ENCODE measurements at places on chromosomes 3 and 15.

- no peak for DNase-seq
These were observed 109.4 kb upstream of the C15orf61 start for GRCh38 chr15:67411486-67411885.

DNA sequence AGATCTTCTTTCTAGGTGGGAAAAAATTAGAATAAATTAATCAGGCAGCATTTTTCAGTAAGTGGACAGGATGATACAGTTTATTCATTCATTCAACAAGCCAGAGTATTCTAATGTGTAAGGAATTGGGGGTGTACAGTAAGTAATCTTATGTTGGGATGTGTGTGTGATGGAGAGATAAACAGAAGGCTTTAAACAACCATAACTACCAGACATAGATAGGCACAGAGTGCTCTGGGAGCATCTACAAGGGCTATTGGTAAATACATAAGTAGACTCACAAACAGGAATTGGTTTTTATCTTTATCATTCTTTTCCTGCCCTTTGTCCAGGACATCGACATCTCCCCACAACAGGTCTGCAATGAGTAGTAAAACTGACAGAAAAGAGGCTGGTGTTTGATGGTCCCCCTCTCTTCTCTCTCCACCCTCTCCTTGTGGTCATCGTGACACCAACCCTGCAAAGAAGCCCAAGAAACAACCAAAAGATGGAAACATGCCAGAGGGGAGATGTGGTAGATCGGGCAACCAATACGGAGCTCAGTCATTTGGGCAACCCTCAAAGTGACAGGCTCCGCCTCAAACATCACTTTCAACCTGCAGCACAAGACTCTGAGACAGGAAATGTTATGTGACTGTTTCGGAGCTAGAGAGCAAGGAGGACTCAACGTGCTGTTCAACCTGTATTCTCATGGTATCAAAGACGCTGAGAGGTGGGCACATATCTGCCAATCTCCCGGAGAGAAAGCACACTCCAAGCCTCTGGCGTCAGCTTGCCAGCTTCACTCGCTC lies 28.7 kb upstream of the B3GNT5 start:
- DNase-seq = peak; percentile 26

- no peak for DNase-seq
These were observed 144.2 kb downstream of the PDCD6IP start for GRCh38 chr3:33942483-33943150.

GRCh38 chr3:182246870-182247269 lies 535.1 kb downstream of the SOX2 start:
- DNase-seq = no peak

GRCh38 chr3:148943506-148944205 lies 47.7 kb upstream of the GYG1 start:
- DNase-seq = peak; percentile 61

- no peak for DNase-seq
These were observed 99.7 kb downstream of the LRIG1 start for GRCh38 chr3:66401157-66401550.

DNA sequence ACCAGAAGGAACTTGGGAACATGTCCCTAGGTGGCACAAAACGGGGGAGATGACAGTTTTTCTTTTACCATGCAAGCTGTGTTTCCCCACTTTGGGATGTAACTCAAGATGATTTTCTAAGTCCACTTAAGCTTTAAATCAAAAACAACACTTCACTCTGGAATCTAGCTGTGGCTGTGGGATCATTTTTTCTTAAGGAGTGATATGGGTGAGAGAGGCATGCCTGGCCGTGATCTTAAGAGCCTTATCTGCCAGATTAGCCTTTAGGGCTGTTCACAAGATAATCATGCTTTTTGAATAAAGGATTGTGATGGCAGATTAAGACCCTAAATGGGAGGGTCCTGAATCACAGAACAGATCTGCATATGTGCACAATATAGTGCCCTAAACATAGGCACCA lies 384.8 kb upstream of the SEMA6D start:
- DNase-seq = no peak

- no peak for DNase-seq
These were observed 39.0 kb upstream of the AADAC start for GRCh38 chr3:151774910-151775309.

DNA sequence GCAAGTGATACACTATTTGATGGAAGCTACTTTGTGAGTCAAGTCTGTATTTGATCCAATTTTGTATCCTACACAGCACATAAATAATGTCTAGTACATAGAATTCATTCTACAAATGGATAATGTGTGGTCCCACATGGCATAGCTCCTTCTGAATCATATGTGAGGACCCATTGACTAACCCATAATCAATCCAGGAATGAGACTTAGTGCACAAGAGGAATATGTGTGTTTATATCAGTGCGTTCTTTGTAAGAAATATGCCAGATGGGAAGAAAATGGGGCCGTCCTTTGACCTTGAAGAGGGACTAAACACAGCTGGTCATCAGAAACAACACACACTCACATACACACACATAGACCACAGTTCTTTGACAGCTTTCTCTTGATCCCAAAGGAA lies 282.7 kb upstream of the SEMA6D start:
- DNase-seq = no peak

DNA sequence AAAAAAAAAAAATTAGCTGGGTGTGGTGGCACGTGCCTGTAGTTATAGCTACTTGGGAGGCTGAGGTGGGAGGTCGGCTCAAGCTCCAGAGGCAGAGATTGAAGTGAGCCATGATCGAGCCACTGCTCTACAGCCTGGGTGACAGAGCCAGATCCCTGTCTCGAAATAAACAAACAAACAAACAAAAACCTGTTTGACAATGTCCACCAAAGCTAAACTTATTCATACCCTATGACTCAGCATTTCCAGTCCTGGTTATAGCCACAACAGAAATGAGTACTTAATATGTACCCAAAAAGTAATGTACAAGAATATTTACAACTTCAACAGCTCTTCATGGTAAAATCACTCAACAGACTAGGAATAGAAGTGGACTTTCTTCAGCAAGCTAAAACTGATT lies 31.1 kb downstream of the SERP1 start:
- no peak for DNase-seq

DNA sequence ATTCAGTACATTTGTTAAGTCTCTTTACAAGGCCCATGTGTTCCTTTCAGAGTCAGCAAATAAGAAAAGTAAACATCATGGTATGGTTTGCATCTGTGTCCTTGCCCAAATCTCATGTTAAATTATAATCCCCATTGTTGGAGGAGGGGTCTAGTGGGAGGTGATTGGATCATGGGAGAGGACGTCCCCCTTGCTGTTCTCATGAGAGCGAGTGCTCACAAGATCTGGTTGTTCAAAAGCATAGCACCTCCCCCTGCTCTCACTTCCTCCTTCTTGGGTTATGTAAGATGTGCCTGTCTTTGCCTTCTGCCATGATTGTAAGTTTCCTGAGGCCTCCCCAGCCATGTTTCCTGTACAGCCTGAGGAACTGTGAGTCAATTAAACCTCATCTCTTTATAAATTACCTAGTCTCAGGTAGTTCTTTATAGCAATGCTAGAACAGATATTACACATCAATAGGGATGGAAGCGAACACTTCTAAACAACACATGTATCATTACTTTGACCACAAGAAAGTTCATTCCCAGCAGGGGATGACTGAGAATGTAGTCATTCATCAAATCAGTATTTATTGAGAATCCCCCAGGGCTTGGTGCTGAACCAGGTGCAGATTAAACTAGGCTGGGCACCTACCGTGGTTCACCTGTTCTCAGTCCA lies 4.1 kb downstream of the EFCAB12 start:
- no peak for DNase-seq

GRCh38 chr3:62566022-62566557 lies 192.7 kb upstream of the FEZF2 start:
- DNase-seq = no peak

DNA sequence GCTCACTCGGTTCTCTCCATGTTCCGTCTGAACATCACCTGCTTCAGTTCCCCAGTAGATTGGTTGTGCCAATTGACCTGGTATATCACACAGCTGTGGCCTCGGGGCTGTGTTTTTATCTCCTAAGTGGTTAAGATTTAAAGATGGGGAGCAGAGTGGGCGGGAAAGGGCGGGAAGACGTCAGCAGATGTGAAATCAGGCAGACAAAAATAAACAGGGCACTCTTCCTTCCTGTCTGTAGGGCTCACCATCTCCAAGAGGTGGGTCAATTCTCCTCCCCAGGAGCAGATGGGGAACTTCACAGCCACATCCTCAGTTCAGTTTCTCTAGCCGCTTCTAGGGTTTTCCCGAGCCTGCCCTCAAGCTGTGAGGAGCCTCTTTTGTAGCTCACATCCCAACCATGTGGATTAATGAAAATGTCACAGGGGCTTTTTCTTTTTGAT lies 26.8 kb upstream of the LIMD1 start:
- peak; percentile 33 for DNase-seq

- DNase-seq = no peak
These were observed 138.1 kb upstream of the PDZRN3 start for GRCh38 chr3:73762855-73763254.

DNA sequence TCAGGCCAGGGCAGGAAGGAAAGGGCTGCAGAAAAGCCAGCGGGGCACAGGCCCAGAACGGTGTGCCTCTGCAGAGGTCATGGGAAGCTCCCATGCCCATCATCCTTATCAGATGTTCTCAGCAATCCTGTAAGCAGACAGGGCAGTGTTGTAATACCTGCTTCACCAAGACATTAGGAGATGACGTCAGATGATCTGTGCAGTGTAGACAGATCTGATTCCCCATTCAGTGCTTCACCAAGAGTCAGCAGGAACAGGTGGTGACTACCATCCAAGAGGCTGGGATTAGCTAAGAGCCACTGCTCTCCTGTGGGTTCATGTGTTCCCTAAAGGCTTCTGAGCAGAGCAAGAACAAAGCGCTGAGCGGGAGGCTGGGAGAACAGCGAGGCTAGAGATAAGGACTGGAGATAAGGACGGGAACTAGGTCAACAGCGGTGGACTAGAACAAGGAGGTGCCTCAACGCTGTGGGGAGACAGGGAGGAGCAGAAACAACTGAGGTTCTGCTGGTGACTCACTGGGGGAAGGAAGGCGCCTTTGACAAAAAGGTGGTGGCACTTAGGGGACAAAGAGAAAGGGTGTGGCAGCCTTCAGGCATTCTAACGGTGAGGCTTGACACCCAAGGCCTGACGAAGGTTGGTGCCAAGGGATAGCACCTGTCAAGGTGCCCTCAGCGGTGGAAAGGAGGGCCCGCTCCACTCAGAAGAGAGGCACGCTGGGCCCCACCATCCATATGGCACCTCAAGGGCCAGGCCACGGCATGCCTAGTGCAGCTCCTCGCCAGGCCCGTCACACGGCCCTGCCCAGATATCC lies 28.4 kb downstream of the CCDC12 start:
- DNase-seq = peak; percentile 84

GRCh38 chr15:72786676-72787345 lies 3.3 kb upstream of the ADPGK start:
- peak; percentile 5 for DNase-seq

DNA sequence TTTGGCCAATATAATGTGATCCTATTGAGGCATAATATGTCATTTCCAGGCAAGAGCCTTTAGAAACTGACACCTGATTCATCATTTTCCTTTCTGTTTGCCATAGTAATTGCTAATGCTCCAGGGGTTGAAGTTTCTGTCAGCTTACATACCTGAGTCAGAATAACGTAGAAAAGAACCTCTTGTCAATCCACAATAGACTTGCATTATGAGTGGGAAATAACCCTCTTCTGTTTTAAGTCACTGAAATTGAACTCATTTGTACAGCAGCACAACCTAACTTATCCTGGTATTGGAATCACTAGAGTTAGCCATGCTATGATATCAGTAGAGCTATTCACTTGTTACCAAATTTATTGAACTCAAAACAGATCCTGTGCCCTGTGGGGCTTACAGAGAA lies 101.7 kb upstream of the TP63 start:
- DNase-seq = no peak

- DNase-seq = no peak
These were observed 35.8 kb downstream of the GJD2 start for GRCh38 chr15:34718681-34719665.

DNA sequence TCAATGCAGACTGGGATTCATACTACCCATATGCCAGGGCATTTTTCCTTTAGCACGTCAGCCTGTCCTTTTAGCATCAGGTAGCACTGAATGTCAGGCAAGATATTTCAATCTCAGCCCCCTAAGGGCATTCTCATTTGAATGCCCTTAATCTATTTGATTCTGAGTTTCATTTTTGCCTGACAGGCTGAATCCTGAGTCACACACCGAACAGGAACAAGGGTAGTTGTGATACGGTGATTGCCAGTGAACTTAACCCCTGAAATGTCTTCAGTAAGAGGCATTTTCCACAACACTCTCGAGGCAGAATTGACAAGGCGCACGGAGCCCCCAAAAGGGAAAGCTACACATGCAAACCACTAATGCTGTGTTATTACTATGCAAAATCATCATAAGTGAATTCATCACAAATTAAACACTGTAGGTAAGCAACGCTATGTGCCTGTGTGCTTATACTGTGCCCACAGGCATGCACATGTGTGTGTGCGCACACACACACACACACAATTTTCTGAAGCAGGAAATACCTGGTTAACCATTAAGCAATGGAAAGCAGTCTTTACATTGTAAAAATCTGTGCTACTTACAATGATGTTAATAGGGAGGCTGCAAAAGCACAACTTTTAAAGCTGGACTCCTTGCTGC lies 130.4 kb downstream of the ZNF385D start:
- no peak for DNase-seq

DNA sequence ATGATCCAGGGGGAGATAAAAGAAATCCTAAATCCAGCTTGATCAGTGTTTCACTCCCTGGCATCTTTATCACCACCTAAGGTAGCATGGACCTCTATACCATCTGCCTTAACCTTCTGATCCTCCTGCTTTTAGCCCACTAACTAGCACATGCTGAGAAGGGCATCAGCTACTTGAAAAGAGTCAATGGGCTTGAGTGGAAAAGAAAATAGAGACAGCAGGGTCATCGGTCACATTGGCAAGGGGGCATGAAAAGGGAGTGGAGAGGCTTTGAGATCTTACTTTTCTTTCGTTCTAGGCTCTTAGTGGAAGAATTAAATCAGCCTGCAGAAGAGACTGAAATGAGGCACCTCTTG lies 239 bp upstream of the ZFYVE19 start:
- DNase-seq = no peak

- DNase-seq = no peak
These were observed 27.5 kb downstream of the PCCB start for GRCh38 chr3:136277634-136278033.

DNA sequence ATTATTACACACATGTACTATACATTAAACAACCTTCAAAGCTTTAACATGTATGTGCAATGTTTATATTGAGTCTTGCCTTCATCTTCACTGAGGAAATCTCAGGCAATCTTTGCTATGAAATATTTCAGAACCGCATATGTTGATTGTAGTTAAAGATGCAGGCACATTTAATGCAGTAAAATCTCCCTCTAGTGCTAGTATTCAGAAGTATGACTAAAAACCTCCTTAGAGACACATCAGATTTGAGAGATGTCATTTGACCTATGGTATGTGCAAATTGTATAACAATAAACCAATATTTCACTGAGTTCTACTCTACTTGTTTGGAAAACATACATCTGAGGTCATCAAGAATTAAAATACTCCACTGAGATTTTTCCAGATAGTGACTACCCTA lies 123.8 kb upstream of the C15orf61 start:
- DNase-seq = no peak

GRCh38 chr3:46705022-46705530 lies 3.9 kb downstream of the TMIE start:
- DNase-seq = peak; percentile 74

Measured in CD4-positive, alpha-beta T cell treated with Interleukin-21 for 1 hour (primary cell).